Fibroblast of skin of left quadriceps (primary cell): ENCODE measurements at places on chromosomes 7 and 10.

GRCh38 chr10:124689911-124690498, 54.2 kb downstream of the FAM53B start:
- DNase-seq: no peak

- no peak for DNase-seq
Measured at GRCh38 chr10:114611617-114612016, 46.5 kb downstream of the ABLIM1 start.

DNA sequence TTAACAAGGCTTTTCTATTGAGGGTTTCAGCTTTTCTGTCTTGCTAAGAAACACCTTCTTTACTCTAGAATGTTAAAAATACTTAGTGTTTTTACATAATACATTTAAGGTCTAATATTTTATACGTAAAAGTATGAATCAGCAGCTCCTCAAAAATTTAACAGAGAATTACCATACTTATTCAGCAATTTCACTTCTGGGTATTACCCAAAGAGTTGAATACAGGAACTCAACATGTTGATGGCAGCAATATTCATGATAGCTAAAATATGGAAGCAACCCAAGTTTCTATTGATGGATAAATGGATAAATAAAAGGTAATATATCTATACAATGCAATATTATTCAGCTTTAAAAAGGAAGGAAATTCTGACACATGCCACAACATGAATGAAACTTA, 9.7 kb upstream of the OR13A1 start:
- DNase-seq: no peak

- DNase-seq: no peak
Measured at GRCh38 chr10:107091126-107091525, 73.4 kb downstream of the SORCS1 start.

DNA sequence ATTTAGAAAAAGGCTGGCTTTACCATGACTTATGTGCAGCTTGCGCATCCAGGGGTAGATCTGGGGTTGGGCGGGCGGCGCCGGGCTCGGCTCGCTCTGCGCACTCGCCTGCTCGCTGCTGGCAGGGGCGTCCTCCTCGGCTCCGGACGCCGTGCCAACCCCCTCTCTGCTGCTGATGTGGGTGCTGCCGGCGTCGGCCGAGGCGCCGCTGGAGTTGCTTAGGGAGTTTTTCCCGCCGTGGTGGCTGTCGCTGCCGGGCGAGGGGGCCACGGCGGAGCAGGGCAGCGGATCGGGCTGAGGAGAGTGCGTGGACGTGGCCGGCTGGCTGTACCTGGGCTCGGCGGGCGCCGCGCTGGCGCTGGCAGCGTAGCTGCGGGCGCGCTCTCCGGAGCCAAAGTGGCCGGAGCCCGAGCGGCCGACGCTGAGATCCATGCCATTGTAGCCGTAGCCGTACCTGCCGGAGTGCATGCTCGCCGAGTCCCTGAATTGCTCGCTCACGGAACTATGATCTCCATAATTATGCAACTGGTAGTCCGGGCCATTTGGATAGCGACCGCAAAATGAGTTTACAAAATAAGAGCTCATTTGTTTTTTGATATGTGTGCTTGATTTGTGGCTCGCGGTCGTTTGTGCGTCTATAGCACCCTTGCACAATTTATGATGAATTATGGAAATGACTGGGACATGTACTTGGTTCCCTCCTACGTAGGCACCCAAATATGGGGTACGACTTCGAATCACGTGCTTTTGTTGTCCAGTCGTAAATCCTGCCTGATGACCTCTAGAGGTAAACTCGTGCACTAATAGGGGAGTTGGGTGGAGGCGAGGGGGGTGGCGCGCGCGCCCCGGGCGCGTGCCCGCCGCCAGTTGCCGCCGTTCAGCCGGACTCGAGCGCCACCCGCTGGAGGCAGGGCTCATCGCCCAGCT, at the start of gene HOXA5:
Gene HOXA5 (minus strand): TSS at position 659 of the 927 bp plus-strand sequence. CDS start 74 bp downstream, at position 585.
- DNase-seq: no peak

DNA sequence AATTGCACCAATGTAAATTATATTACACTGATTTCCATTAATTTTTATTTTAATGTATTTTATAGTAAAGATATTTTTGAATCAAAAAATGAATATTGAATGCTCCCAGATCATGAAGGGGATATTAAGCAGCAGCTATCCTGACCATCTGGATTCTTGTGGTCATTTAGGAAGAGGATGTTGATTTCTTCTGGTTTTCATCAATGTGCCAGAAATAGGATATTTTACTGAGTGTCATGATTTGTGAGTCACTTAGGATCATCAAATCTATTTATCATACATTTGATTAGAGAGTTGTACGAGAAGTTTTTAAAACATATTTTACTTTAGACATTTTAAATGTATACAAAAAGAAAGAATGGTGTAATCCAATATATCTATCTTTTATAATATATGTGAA, 366.3 kb upstream of the CHRM2 start:
- DNase-seq: no peak

DNA sequence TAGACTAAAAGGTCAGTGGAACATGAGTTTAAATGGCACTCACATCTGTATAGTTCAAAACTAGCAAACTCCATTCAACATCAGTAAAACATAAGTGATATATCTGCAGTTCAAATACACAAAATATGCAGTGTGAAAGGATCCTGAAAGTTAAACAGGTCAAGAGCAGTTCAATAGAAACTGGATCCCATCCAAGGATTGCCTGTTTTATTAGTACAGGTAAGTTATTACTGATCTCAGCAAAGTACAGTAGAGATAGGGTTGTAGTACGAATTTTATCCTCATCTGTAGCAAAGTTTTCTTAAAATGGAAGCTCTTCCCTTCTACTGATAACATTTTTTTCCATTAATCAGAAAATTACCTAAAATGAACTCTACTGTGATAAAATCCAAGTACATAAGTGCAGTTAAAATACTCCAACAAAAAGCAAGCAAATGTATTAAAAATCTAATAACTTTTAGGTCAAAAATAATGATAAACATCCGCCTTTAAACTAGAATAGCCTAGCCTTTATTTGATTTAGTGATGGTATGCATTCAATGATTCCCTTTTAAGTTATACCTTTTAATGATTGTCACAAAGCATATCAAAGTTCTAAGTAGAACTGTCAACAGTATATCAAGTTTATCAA, 2.2 kb downstream of the ZNF800 start:
- DNase-seq: no peak

- DNase-seq: no peak
Measured at GRCh38 chr10:71761105-71761511, 12.2 kb downstream of the VSIR start.

DNA sequence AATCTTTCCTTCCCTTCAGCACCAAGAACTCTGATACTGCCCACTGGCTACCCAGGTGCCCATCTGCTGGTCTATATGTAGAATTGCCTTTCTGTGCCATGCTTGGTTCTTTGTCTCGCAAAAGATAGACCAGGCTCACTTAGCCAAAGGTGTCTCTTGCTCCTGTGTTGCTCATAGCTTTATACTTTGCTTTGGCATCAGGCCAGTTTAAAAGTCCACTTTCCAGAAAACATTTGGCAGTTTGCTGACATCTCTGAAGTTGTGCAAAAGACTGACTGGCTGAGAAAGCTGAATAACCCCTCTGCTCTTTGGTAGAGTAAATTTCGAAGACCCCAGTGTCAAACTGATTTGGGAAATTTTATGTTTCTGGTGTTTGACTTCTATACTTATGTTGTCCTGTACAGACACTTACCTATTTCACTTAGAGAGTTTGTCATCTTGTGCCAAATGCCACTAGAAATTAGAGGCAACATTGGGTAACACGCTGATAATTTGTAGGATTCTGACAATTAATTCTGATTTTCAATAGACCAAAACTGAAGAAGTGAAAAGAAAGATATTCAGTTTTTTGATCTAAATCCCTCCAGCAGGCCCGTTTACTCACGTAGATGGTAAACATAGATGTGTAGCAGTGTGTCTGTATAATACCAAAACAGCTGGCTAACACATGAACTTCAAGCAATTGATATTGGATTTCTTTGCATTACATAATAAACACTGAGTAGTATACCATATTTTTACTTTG, 91.1 kb downstream of the CPED1 start:
- DNase-seq: no peak

- DNase-seq: no peak
Measured at GRCh38 chr7:112540839-112541577, 60.2 kb downstream of the LSMEM1 start.

GRCh38 chr7:156479596-156479995, 161.0 kb upstream of the RNF32 start:
- DNase-seq: no peak

- DNase-seq: no peak
Measured at GRCh38 chr10:21520509-21520908, 5.0 kb downstream of the SKIDA1 start.
